Colonic mucosa (tissue), 4 donors: ENCODE measurements at places on chromosomes 1 and 21. TPM values are rescaled to one million over a fixed set of nuclear protein-coding genes. Genes with fewer than 3 reads are reported as not detected.

Gene HAPLN2
- not detected for total RNA-seq

Gene TRPM2
- 4.2 TPM for total RNA-seq

Gene GNG4
- total RNA-seq: 6.9 TPM

Gene CFAP141
- total RNA-seq: not detected

Gene GCSAML
- total RNA-seq: 0.48 TPM

Gene ERICH3
- total RNA-seq: 0.16 TPM

Gene MEX3A
- total RNA-seq: 3.7 TPM

Gene TUT4
- total RNA-seq: 20.0 TPM

- no peaks in the 10 kb centered on the region for H3K27me3 ChIP-seq
- no peak for DNase-seq
- no peak overlapping the region for H3K27ac ChIP-seq
- no peaks in the 10 kb centered on the region for H3K4me1 ChIP-seq
Observed at GRCh38 chr1:196121181-196121580, 487.1 kb downstream of the KCNT2 start.

GRCh38 chr21:31992391-31992790 lies 119.6 kb downstream of the HUNK start:
- no peaks in the 10 kb centered on the region for H3K27me3 ChIP-seq
- H3K4me3 ChIP-seq: no peak overlapping the region
- no peaks in the 10 kb centered on the region for H3K36me3 ChIP-seq
- H3K4me1 ChIP-seq: no peaks in the 10 kb centered on the region
- DNase-seq: no peak

DNA sequence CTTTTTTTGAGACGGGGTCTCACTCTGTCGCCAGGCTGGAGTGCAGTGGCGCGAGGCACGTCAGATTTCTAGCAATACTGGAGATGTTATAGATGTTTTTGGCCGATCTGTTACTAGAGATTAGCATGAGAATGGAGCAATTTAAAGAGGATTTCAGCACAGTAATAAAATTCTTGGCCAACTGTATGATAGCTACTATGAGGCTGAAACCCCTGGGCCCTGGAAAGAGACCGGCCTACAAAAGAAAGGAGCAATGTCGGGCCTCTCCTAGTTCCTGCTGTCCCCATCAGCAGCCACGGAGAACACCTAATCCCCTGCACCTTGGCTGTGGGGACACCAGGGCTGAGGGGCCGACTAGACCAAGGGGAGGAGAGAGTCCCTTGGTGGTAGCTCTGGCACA lies 9.5 kb upstream of the GNPAT start:
- H3K4me3 ChIP-seq: no peak overlapping the region
- H3K27me3 ChIP-seq: no peaks in the 10 kb centered on the region
- no peak overlapping the region for H3K27ac ChIP-seq
- no peak for DNase-seq
- peaks cover 1% of the 10 kb centered on the region for H3K36me3 ChIP-seq

DNA sequence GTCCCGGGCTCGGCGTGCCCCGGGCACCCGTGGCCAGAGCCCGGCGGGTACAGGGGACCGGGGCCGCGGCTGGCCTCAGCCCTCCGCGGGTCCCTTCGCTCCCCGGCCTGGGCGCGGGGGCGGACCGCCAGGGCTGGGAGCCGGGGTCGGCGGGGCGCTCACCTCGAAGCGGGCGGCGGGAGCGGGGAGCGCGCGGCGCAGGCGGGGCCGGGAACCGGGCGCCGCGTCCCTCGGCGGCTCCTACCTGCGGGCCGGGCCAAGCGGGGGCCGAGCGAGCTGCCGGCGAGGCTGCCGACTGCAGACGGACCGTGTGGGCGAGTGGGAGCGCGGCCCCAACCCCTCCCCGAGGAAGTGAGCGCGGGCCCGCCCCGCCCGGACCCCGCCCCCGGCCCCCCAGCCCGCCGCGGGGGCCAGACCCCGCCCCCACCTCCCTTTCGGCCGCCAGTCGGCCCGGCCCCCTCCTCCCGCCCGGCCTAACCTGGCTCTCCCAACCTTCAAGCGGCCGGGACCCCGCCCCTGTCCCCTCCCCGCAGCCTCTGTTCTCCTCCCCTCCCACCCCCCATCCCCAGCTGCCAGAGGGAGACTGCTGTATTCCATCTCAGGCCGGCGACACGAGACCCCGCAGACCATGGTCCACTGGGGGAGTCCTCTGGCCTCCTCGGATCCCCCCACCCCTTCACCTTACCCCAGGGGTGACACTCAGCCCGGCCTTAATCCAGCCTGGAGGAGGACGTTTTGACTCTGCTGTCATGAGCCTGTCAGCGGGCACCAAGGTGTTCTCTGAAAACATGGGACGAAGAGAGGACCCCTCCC lies at the start of gene FHL3:
Gene FHL3 (minus strand): TSS at position 320 of the 813 bp plus-strand sequence. CDS start 6,102 bp downstream, outside the sequence.
- no peaks in the 10 kb centered on the region for H3K36me3 ChIP-seq
- H3K4me1 ChIP-seq: no peaks in the 10 kb centered on the region
- H3K27ac ChIP-seq: peak within 1 kb of the TSS; percentile 65
- H3K27me3 ChIP-seq: peaks cover 10% of the 10 kb centered on the region
- peak within 1 kb of the TSS; percentile 43 for H3K4me3 ChIP-seq

GRCh38 chr21:29299046-29299915 lies 559 bp downstream of the BACH1 start:
- H3K4me1 ChIP-seq: peaks cover 15% of the 10 kb centered on the region
- H3K27me3 ChIP-seq: no peaks in the 10 kb centered on the region
- peak; percentile 62 for DNase-seq
- H3K4me3 ChIP-seq: peak overlapping the region; percentile 63

DNA sequence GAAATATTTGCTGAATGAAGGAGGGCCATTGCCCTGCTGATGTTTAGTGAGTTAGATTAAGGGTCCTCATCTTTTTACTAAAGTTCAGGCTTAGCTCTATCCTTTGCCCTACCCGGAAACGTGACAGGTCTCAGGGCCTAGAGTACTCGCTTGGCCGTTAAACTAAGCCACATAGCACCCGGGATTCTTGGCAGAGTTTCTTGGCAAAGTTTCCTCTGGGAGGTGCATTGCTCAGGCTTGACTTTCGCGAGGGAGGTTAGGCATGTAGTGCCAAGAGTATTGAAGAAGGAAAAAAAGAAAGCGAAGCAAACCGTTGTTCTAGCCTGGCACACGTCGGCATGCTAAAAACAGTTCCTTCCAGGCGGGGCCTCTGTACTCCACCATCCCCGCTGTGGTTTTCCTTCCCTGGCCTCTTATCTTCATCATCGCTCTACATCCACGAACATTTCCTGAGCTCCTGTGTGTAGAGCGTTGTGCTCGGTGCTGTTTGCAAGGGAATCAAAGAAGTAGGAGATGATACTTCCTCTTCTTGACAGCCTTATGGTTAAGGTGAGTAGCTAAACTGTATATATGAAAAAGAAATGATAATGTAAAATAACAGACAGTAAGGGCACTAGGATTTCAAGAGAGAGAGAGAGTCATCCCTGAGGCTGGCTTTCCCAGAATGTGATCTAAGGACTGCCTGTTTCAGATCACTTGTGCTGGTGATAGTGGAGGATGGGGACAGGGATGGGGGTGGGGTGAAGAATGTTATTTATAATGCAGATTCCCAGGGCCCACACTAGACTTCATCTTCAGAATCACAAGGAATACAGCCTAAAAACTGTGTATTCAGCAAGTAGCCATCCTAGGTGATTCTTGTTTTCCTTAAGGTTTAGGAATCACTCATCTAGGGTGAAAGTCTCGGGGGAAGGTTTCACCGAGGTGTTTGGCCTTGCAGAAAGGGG lies 18.8 kb downstream of the RNF220 start:
- no peaks in the 10 kb centered on the region for H3K36me3 ChIP-seq
- no peaks in the 10 kb centered on the region for H3K4me1 ChIP-seq
- H3K4me3 ChIP-seq: no peak overlapping the region
- peak; percentile 64 for DNase-seq
- H3K27ac ChIP-seq: no peak overlapping the region

- no peaks in the 10 kb centered on the region for H3K27me3 ChIP-seq
- no peak overlapping the region for H3K27ac ChIP-seq
- H3K4me3 ChIP-seq: no peak overlapping the region
- no peak for DNase-seq
- H3K4me1 ChIP-seq: no peaks in the 10 kb centered on the region
- no peaks in the 10 kb centered on the region for H3K36me3 ChIP-seq
Observed at GRCh38 chr1:3270403-3271245, 183.8 kb upstream of the ARHGEF16 start.
